ENCODE measurements at places on chromosomes 12 and 14.

DNA sequence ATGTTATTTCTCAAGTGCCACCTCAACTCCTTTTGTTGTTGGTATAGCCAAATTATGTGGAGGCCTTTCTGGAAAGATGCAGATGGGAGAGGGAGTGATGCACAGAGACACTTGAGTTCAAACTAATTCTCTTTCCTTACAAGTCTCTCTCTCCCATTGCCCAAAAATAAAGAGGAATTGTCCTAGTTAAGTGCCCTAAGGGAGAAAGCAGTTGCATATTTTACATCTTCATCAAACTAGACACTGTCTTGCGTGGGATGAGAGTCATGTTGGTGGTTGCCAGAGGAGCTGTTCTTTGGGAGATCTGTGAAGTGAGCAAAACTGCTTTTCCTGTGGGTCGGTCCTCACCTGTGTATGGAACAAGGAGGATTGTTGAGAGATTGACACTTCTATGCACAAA, 72.2 kb downstream of the EP400 start:
- no peak for DNase-seq

- no peak for DNase-seq
Observed at GRCh38 chr12:57603815-57604453, 690 bp upstream of the DTX3 start.

GRCh38 chr12:131826097-131826928, 1.9 kb upstream of the MMP17 start:
- no peak for DNase-seq

DNA sequence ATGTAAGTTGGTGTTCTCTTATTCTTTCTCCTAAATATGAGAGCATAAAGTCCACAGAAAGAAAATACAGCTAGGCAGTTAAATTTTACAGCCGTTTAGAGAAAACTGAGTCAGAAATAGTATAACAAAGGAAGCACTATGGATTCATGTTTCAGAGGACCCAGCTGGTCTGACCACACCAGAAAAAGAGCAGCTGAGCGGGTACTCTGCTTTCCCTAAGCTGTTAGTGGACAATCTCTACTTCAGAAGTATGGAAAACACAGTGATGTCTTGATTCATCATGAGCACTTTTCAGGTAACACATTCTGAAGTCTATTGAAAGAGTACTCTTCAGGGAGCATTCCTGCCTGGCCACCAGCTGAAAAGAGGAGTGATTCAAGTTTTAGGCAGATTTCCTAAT, 12.4 kb downstream of the PPM1H start:
- DNase-seq, result no peak

GRCh38 chr14:26719514-26719913, 121.7 kb upstream of the NOVA1 start:
- DNase-seq, result no peak

DNA sequence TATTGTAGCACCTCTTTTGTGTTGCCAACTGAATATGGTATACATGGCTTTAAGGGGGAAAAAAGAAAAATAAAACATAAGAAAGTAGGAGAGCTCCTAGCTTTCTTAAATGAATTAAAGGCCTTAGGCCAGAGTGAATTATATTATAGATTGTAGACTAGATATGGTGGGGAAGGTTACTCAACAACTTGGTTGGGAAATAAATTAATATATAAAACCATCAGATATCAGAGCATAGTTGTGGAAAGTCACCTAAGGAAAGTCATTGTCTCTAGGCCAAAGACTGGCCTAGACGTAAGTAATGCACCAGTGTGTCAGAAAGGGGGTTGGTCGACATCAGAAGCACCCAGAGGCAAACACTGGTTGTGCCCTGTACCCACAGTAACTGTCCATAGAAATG, 391.8 kb downstream of the RAD51B start:
- DNase-seq, result no peak

GRCh38 chr12:130627175-130627574, 88.9 kb downstream of the RIMBP2 start:
- no peak for DNase-seq

- DNase-seq, result no peak
Observed at GRCh38 chr14:102779574-102780315, 2.5 kb downstream of the TRAF3 start.

- no peak for DNase-seq
Observed at GRCh38 chr14:102819176-102819628, 42.0 kb downstream of the TRAF3 start.

- no peak for DNase-seq
Observed at GRCh38 chr14:90349739-90350138, 18.0 kb upstream of the NRDE2 start.

DNA sequence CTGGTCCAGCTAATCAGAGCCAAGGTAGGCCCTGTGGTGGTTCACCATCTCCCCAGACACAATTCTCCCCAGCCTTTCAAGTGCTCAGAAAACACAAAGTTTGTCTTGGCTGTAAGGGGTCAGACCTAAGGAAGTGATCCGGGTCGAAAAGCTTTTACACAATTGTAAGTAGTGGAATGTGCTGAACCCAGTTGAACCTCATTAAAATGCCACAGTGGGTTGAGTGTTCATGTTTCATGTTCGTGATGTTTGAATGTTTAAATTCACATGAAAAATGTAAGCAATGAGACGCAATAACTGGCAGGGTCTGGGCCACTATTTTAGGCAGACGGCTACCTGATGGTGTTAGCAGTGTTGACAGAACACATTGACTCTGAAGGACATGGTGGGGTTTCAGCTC, 60.9 kb upstream of the JDP2 start:
- no peak for DNase-seq

- no peak for DNase-seq
Observed at GRCh38 chr12:20440408-20440807, 72.1 kb downstream of the PDE3A start.

DNA sequence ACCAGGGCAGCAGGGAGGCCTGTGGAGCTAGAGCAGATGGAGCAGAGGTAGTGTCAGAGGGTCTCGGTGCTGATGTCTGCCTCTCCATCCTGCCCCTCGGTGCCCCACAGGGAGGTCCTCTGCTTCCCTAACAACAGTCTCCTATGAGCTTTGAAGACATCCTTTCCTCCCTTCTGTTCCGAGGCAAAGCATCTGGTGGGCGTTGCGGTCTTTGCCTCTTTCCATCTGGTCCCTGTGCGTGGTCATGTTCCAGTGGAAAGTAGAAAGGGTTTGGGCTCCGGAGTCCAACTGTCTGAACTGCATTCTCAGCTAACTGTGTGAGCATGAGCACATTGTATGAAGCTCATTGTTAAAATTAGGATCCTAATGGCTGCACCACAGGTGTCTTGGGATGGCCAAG, 370.6 kb downstream of the AACS start:
- DNase-seq, result no peak

- DNase-seq, result no peak
Observed at GRCh38 chr12:43154498-43155045, 397.4 kb downstream of the ADAMTS20 start.

- DNase-seq, result no peak
Observed at GRCh38 chr12:29698756-29699155, 85.0 kb downstream of the TMTC1 start.

GRCh38 chr14:105390849-105391500, 7.4 kb upstream of the TEX22 start:
- no peak for DNase-seq

DNA sequence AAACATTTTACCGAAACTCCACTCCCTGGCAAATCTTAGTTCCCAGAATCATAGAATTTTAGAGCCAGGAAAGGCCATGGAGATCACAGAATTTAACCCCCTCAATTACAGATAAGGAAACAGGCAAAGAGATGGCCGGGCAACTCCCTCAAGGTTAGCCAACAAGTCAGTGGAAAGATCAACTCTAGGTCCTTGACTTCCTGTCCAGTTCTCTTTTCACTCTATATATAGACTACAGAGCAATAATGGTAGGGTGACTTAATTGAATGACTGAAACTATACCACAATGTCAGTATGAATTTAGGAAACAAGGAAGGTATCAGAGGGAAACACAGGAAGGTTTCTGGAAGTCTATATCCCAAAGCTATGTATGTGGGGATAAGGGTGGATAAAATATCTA, 11.6 kb downstream of the OXA1L start:
- no peak for DNase-seq

DNA sequence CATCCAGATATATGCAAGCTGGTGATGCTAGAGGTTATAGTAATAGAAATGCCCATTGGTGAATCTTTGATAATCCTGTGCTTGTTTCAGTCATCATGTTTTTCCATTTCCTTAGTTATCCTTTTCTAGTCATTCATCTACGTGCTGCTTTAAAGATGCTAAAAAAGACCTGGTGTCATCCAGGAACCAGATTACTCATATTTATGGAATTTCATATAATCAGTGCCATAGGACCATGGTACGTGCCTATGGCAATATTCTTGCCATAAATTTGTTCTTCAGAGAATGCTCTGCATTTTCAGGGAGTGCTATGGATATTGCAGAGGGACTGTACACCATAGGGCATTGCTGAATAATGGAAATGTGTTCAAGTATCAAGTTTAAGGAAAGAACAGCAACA, 267.3 kb downstream of the AKAP6 start:
- no peak for DNase-seq

GRCh38 chr12:94222351-94223084, 74.1 kb downstream of the PLXNC1 start:
- no peak for DNase-seq

GRCh38 chr14:68816183-68816942, 23.5 kb upstream of the ZFP36L1 start:
- DNase-seq, result peak; percentile 38

DNA sequence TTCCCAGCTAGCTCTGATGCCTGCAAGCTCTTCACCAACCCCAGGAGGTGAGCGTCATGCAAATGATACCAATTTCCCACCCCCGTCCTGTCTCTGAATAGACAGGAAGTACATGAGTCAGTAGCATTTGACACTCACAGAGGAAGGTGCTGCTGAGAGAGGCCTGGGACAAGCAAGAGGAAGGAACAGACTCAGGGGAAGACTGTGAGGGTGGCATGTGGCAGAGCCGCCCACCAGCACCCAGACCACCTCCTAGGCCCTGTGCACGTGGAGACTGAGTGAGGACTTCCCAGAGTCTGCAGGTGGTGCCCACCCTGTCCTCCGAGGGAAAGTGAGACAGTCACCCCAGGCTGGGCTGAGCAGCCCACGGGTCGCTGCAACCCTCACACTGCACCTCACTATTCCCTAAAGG, 199.5 kb upstream of the SFSWAP start:
- DNase-seq, result no peak

DNA sequence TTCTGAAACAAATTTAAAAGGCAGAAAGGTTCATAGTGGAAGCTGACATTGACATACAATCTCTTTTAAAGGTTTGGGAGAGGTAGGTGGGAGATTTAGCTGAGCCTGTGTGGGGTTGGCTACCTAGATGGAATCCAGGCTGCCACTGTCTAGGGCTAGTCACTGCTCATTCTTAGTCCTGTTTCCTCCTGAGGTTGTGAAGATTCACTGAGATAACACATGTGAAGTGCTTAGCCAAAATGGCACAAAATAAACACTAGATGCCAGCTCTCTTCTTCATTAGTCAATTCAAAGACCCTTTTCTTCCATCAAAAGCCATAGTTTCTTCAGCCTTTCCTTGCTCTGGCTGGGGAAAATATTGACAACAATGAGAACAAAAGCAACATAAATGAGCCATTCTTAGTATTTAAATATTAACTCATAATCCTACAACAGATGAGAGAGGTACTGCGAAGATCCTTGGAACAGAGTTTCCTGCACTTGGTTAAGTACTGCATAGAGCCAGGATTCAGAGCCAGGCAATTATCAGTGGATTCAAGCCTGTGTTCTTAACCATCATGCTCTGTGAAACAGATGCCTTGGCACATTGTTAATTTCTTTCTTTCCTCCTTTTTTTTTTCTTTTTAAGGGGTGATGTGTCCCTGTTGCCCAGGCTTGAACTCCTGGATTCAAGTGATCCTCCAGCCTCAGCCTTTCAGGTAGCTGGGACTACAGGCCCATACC, 3.5 kb downstream of the MYF6 start:
- DNase-seq, result no peak

DNA sequence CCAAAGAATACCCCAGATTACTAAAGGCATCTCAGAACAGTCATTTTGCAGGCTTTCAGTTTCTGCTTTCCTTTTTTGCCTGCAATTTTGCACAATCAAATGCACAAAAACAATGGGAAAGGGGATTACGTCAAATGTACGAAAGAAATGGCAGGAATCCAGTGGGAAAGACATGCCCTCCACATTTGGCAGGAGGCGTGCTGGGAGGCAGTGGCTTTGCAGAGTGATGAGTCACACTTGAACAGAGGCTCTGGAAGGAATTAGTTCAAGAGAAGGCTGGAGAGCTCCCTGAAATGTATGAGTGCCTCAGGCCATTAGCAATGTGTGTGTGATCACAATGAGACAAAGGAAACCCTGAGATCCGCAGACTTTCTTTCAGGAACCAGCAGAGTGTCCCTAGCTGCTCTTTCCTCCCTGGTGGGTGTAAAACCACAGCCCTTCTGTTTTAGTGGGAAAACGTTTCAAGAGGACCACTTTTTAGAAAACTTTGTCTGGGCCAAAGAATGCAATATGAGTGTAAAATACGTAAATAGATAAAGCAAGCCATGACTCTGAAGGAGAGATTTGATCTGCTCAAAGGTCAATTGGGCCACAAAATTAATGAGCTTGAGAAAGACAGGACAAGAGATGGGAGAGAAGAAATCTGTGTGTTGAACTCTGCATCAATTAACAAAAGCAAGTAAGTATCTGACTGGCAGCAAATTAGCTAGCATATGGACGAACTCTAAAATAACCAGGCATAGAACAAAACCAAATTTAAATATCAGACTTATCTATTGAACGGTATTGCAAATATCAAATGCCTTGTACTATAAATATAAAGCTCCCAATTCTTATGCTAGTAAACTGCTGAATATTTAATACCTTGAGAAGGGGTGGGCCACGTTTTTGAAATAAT, 155.4 kb upstream of the PDE3A start:
- DNase-seq, result peak; percentile 20

- DNase-seq, result no peak
Observed at GRCh38 chr12:125121106-125121505, 55.9 kb downstream of the AACS start.

- DNase-seq, result no peak
Observed at GRCh38 chr12:28145216-28145615, 45.0 kb upstream of the CCDC91 start.

DNA sequence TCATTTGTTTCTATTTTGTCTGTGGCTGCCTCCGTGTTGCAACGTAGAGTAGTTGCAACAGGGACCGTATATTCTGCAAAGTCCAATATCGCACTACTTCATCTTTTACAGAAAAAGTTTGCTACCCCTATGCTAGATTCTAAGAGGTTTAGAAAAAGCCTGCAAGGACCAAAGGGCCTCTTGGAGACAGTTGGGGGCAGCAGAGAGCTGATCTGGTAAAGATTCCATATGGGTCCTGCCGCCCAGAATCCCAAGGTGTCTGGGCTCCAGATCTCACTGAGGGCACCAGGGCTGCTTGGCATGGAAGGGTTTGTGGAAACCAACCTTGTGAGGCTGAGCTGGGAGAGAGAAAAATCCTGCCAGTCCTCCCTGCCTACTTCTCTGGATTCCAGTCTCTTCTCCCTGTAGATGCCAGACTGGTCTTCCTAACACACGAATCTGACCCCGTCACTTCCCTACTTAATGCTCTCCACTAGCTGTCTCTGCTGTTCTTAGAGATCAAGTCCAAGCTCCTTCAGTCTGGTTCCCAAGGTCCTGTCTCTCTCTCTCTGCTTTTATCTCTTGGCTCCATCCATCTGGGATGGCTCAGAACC, 74.6 kb downstream of the GLRX5 start:
- peak; percentile 17 for DNase-seq

- DNase-seq, result no peak
Observed at GRCh38 chr14:102821252-102821651, 44.0 kb downstream of the TRAF3 start.
